Stimulated activated CD8-positive, alpha-beta memory T cell treated with anti-CD3 and anti-CD28 coated beads, Interleukin-4, amount 100 ng/mL, for 1 hour (primary cell): ENCODE measurements at places on chromosomes 1 and 21.

GRCh38 chr1:206021626-206022365 lies 1.9 kb downstream of the CTSE start:
- no peak for DNase-seq

GRCh38 chr1:116494745-116495144 lies 76.1 kb downstream of the CD58 start:
- DNase-seq, result no peak

DNA sequence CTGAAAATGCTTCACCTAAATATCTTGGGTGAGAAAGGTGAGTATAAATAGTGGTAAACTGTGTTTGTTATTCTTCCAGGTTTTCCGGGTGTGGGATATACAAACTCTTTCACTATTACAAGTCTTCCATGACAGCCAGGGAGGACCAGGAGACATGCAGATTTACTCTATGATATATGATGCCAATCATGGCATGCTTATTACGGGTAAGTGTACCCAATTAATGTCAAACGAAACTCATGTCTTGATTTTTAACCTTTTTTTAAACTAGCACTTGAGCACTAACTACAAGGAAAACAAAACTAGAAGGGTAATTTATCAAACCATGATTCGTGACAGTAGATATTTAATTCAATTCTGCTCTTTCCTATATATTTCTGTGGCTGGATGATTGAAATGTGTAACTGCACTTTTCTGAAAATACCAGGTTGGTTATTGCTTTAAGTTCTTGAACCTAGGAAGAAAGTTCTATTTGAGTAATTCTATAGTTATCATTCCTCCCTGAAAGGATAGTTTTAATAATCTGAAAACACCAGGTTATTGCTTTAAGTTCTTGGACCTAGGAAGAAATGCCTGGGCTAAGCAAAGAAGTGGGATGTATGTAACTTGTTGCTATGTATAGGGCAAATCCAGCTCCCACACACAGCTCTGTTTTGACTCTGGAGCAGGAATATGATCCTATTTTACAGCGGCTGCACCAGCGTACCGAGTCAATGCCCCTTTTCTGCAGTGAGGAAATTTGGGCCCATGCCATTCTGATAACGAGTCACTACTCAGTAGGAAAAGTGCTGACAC lies 86.4 kb downstream of the WDR64 start:
- DNase-seq, result no peak

- no peak for DNase-seq
Measured at GRCh38 chr21:45135868-45136267, 61.5 kb downstream of the ADARB1 start.

DNA sequence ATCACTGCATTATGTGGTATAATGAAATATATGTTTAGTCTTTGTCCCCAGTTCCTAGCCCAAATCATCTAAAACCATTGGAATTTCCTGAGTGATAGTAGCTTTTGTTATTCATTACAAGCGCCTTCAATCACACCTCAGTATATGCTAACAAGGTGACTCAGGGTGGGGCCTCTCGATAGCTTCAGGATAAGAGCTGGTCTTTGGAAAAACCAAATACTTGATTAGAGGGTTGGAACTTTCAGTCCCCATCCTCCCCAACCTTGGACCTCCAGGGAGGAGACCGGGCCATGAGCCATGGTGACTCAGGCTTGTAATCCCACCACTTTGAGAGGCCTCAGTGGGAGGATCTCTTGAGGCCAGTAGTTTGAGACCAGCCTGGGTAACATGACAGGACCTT lies 5.1 kb upstream of the BRDT start:
- no peak for DNase-seq
